Suprapubic skin (tissue), 4 donors: ENCODE measurements at places on chromosomes 2 and 18.
A peak's percentile ranks its signal among the peaks of the same experiment; 100 is the strongest.

DNA sequence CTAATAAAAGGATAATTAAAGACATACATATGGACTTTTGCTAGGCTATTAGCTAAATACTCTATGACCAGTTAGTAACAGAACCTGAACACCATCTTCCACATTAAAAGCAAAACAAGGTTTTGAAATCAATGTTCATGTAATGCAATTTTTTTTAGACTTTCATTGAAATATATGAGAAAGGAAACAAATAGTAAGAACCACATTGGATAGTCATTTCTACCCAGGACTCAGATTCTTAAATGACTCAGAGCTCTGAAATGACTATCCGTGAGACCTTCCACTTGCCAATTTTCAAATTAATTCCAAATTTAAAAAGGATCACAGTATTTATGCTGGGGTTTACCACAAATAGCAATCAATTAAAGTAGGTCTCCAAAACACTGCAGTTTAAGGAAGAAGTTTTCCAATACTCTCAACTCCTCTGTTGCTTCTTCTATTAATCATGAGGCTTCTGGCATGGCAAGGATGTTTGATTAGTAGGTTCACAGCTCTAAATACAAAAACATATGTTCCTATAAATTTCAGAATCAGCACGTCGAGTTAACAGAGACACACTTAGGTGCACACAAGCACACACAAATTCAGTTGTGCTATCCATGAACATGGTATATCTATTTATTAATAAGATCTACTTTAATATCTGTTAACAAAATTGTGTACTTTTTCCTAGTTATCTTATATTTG lies 841.0 kb downstream of the RNF144A start:
- H3K27ac ChIP-seq: no peak overlapping the region
- H3K36me3 ChIP-seq: no peaks in the 10 kb centered on the region
- no peak overlapping the region for H3K4me3 ChIP-seq
- H3K4me1 ChIP-seq: no peaks in the 10 kb centered on the region
- H3K27me3 ChIP-seq: no peaks in the 10 kb centered on the region

GRCh38 chr2:217943446-217944321 lies 59.1 kb downstream of the TNS1 start:
- H3K27ac ChIP-seq: peak overlapping the region; percentile 73
- H3K27me3 ChIP-seq: no peaks in the 10 kb centered on the region
- H3K4me3 ChIP-seq: peak overlapping the region; percentile 44
- H3K4me1 ChIP-seq: peaks cover 57% of the 10 kb centered on the region

GRCh38 chr2:60662781-60663180 lies 93.3 kb upstream of the PAPOLG start:
- no peak for DNase-seq
- no peaks in the 10 kb centered on the region for H3K36me3 ChIP-seq
- H3K27me3 ChIP-seq: no peaks in the 10 kb centered on the region
- H3K4me3 ChIP-seq: no peak overlapping the region

DNA sequence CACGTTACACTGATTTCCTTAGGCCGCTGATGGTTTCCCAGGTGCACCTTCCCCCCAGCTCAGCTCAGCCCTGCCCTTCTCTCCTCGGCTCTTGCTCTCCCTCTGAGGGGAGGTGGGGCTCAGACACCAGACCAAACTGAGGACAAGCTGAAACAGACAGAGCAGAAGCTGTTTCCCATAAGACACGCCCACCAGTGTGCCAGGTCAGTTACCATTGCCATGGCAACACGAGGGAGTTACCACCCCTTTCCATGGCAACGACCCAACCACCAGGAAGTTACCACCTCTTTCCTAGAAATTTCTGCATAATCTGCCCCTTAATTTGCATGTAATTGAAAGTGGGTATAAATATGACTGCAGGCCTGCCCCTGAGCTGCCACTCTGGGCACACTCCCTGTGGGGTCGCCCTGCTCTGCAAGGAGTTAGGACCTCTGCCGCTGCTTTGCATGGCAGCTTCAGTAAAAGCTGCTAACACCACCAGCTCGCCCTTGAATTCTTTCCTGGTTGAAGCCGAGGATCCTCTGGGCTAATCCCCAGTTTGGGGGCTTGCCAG lies 120.9 kb upstream of the SMIM21 start:
- H3K4me1 ChIP-seq: peaks cover 4% of the 10 kb centered on the region
- H3K4me3 ChIP-seq: no peak overlapping the region
- H3K27ac ChIP-seq: no peak overlapping the region
- no peak for DNase-seq
- no peaks in the 10 kb centered on the region for H3K36me3 ChIP-seq

GRCh38 chr18:79290876-79291275 lies 104.9 kb upstream of the NFATC1 start:
- H3K4me1 ChIP-seq: no peaks in the 10 kb centered on the region
- DNase-seq: no peak
- H3K36me3 ChIP-seq: peaks cover 4% of the 10 kb centered on the region
- no peak overlapping the region for H3K4me3 ChIP-seq
- no peaks in the 10 kb centered on the region for H3K27me3 ChIP-seq

DNA sequence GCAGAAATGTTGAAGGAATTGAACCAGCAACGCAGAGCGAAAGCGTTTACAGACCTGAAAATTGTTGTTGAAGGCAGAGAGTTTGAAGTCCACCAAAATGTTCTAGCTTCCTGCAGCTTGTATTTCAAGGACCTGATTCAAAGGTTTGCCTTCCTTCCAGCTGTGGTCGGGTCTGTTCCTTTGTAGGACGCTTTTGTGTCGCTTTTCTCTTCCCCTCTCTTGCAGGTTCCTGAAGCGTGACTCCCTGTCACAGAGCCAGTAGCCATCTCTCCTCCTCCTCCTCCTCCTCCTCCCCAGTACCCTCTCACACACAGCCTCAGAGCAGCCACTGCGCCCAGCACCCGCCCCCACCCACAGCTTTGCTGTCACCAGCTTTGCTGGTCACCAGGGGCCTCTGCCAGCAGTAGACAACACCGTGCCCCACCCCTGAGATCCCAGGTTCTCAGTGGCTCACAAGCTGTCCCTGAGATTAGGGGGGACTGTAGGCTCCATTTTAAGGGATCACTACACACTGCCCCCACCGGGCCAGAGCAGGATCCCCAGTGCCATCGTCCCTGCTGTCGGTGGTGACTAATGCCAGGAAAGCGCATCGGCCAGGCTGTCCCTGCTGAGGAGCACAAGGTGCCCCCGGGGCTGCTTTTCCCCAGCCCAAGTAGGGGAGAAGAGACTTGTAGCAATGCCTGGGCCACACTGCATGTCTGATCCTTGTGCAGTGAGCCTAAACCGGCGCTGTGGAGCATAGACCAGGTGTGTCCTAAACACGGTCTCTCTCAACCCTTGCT lies 242.3 kb downstream of the ATAD2B start:
- H3K36me3 ChIP-seq: peaks cover 3% of the 10 kb centered on the region
- no peak overlapping the region for H3K27ac ChIP-seq
- no peak overlapping the region for H3K4me3 ChIP-seq
- no peaks in the 10 kb centered on the region for H3K27me3 ChIP-seq
- DNase-seq: no peak

- no peak overlapping the region for H3K4me3 ChIP-seq
- H3K27me3 ChIP-seq: no peaks in the 10 kb centered on the region
- no peak for DNase-seq
- no peak overlapping the region for H3K27ac ChIP-seq
Measured at GRCh38 chr2:134869946-134870736, 31.7 kb downstream of the ACMSD start.

GRCh38 chr2:74267068-74267467 lies 68.7 kb downstream of the MTHFD2 start:
- H3K4me3 ChIP-seq: no peak overlapping the region
- peaks cover 3% of the 10 kb centered on the region for H3K36me3 ChIP-seq
- H3K27ac ChIP-seq: no peak overlapping the region
- DNase-seq: no peak

DNA sequence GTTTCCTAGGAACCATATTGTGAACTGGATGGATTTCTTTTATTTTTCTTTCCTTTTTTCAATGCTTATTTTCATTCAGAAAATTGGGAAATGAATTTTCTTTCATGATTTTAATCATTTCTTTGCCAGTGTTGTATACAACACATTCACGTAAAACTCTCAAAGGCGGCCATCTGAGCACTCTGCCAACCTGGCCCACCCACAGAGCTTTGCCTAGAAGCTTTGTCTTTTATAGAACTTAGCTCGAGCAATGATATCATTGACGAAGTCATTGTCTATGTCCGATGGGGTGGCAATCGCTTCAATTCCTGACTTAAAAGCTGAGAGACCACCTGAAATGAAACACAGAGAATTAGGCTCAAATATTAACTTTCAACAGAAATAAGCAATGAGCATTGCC lies 13.3 kb downstream of the LYG2 start:
- no peaks in the 10 kb centered on the region for H3K27me3 ChIP-seq
- no peak overlapping the region for H3K27ac ChIP-seq
- H3K36me3 ChIP-seq: no peaks in the 10 kb centered on the region
- DNase-seq: no peak
- H3K4me1 ChIP-seq: no peaks in the 10 kb centered on the region

GRCh38 chr2:219803294-219803693 lies 175.9 kb downstream of the SLC4A3 start:
- H3K4me1 ChIP-seq: no peaks in the 10 kb centered on the region
- H3K4me3 ChIP-seq: no peak overlapping the region
- no peak overlapping the region for H3K27ac ChIP-seq
- no peak for DNase-seq
- no peaks in the 10 kb centered on the region for H3K36me3 ChIP-seq

DNA sequence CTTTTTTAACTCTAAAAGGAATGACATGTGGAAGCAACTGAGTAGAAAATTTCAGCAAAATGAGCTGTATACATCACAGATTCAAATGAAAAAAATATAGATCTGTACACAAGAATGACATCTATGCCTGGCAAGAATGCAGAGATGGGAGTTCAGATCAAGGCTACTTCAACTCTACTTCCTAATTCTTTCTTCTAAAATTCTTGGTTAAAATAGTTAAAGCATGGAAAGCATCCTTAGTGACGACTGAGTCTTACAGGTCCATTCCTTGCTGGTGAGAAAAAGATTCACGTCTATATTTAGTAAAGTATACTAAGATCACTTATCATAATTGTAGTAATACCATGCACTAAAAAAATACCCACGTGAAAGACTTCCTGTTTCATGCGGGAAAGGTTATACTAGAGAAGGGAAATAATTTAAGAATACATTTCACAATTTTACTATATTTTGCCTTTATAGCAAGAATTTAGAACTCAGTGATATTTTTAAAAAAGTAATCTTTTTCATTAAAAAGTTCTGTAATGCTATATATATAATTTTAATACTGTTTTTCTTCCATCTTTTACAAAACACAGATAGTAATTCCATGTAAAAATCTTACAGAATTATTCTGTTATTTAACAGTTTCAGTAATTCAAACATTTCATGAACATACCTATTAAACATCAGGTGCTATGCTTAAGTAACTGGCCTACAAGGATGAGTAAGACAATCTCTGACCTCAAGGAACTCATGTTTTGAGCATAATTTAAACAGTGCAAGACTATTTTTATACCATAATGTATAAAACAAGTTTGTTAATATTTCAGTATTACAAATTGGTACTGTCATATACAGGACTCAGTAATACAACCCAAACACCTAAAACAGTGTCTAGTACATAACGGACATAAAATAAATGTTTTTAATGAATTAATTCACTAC lies 159.6 kb downstream of the BAZ2B start:
- no peak overlapping the region for H3K4me3 ChIP-seq
- DNase-seq: no peak
- no peak overlapping the region for H3K27ac ChIP-seq
- peaks cover 2% of the 10 kb centered on the region for H3K4me1 ChIP-seq

- H3K27ac ChIP-seq: no peak overlapping the region
- H3K36me3 ChIP-seq: no peaks in the 10 kb centered on the region
- H3K27me3 ChIP-seq: no peaks in the 10 kb centered on the region
- no peak overlapping the region for H3K4me3 ChIP-seq
- DNase-seq: no peak
- no peaks in the 10 kb centered on the region for H3K4me1 ChIP-seq
Measured at GRCh38 chr2:174901075-174901474, 104.1 kb downstream of the CHN1 start.
